ENCODE measurements at places on chromosomes 6 and 20. TPM values are rescaled to one million over a fixed set of nuclear protein-coding genes. Genes with fewer than 3 reads are reported as not detected.

- no peak for DNase-seq
These were observed 18.5 kb upstream of the ARMC12 start for GRCh38 chr6:35718375-35718736.

- DNase-seq: no peak
These were observed 40.4 kb downstream of the SMPDL3A start for GRCh38 chr6:122829456-122829855.

- no peak for DNase-seq
These were observed 102.7 kb upstream of the CNKSR3 start for GRCh38 chr6:154613137-154613676.

GRCh38 chr6:16380220-16380809 is 141.9 kb downstream of the GMPR start:
- DNase-seq: no peak

GINS1 gene
- total RNA-seq: 0.17 TPM

GRCh38 chr6:1797801-1798200 is 188.1 kb downstream of the FOXC1 start:
- DNase-seq: no peak

DNA sequence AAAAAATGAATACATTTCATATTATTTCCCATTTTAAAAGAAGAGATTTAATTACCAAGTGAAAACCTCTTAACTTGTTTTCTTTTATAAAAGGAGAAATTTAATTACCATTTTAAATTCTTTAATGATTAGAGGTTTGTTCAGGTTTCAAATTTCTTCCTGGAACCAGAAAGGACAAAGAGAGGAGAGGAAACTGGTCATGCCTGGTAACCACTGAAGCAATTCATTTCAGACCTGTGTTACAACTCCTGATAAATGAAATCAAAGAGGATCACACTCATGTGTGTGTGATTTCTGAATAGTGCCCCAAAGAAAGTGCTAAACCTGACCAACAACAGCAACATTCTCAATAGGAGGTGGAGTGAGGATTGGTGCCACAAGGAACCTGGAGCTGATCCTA is 12.6 kb upstream of the SLPI start:
- no peak for DNase-seq

DNA sequence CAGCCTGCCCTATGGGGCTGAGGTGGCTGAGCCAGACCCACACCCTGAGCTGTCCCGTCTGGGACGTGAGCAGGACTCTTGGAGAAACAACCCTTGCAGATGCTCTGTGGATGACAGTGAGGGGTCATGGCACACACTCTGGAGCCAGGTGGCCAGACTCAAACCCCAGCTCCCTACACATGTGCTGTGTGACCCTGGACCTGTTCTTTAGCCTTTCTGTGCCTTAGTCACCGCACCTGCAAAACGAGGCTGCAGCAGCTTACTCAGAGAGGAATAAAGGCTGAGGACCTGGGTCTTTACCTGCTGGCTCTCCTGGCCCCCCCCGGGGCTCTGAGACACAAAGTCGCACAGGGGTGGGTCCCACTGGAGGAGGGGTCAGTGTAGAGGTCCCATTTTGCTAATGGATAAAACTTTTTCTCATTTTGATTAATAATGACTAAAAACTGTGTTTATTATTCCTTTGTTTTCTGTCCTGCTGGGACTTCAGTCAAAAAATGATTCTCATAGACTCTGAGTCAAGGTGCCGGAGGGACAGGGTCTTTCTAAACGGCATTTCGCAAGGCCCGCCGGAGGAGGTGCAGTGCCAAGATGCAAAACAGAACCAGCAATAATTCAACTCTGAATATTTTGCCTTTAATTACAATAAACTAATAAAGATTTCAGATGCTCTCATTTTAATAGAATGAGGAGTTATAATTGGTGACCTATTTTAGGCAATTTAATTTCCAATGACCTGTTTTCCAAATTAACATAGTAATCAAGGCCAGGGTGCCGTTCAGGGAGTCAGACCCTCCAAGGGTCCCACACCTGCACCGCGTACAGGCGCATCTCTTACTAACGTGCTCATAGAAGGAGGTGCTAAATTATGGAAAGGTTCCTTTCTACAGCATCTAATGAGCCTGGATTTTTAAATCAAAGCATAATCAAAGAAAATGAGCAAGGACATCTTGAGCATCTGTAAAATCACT is 62.4 kb downstream of the YTHDF1 start:
- DNase-seq: no peak

GRCh38 chr6:170504479-170504878 is 48.6 kb downstream of the PSMB1 start:
- DNase-seq: no peak

GRCh38 chr20:17343091-17343490 is 116.3 kb downstream of the PCSK2 start:
- DNase-seq: no peak

SCUBE3 gene
- not detected for total RNA-seq

CITED2 gene
- total RNA-seq: 185 TPM

- no peak for DNase-seq
These were observed 41.3 kb upstream of the NOP56 start for GRCh38 chr20:2610941-2611720.

DNA sequence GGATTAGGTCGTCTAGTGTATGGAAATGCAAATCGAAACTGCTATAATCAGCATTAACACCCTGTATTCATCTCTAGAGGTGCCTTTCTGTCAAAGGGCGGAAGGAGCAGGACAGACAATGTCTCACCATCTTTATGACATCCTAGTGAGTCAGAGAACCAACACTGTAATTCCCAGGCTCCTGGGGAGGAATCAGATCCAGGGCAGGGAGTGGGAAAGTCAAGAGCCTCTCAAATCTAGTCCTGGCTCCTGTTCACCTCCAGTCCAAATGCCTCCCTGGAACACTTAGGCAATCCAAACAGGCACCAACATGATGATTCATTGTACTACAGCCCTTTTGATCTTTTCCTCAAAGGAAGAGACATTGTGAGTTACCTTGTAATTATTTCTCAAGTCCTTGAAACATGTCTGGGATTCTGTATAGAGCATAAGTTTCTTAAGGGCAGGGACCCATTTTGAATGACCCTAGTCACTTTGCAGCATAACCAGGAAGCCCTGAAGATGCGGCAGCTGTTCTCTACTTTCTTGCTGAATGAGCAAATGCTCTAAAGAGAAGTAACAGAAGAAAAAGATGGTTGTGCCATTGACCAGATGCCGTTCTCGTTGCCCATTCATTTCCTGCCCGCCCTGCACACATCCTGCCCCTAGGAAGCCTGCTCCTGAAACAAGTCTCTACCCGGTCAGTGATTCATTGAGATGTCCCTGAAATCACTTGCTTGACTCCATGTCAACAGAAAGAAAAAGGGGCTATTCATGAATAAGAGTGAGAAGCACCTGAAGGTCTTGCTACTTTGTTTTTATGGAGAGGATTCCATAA is 112.8 kb upstream of the JARID2 start:
- DNase-seq: no peak

JPH2 gene
- total RNA-seq: not detected

DNA sequence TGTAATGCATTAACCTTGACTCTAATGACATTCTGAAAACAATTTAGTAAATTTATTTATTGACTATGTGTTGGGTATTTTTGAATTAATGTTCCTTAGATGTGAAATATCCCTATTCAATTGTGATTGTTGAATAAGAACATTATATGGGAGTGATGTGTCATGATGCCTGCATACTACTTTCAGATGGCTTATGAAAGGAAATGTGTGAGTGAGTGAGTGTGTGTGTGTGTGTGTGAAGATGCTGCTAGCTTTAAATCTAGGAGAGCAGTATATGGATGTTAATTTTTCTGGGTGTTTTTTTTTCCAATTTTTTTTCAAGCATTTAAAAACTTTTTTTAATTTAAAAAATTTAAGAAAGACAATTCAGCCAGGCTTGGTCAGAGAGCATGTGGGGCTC is 32.5 kb upstream of the NT5E start:
- no peak for DNase-seq

- no peak for DNase-seq
These were observed 69.2 kb downstream of the MYO6 start for GRCh38 chr6:75818098-75818855.

DEFB129 gene
- not detected for total RNA-seq

KIF25 gene
- not detected for total RNA-seq

- no peak for DNase-seq
These were observed 110.7 kb downstream of the UNC5CL start for GRCh38 chr6:40928307-40928706.

- DNase-seq: no peak
These were observed 124.7 kb upstream of the SASH1 start for GRCh38 chr6:148217921-148218320.

DNA sequence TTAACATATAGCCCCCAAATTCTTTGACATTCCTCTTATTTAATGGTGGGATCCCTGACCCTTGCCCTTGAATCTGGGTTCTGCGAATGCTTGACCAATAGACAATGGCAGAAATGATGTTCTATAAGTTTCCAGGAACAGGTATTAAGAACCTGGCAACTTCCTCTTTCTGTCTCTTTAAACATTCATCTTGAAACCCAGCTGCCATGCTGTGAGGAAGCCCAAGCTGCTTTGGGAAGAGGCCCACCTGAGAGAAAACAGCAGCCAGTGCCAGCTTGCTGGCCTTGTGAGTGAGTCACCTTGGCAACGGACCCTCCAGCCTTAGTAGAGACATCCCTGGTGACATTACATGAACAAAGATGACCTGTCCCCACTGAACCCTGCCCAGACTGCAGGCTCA is 45.2 kb upstream of the RALY start:
- no peak for DNase-seq

RMND1 gene
- 6.5 TPM for total RNA-seq

GRCh38 chr20:19129976-19130612 is 82.3 kb upstream of the SLC24A3 start:
- no peak for DNase-seq

LAMA5 gene
- 0.16 TPM for total RNA-seq

GRCh38 chr6:157224178-157224950 is 99.0 kb downstream of the TMEM242 start:
- no peak for DNase-seq

DNA sequence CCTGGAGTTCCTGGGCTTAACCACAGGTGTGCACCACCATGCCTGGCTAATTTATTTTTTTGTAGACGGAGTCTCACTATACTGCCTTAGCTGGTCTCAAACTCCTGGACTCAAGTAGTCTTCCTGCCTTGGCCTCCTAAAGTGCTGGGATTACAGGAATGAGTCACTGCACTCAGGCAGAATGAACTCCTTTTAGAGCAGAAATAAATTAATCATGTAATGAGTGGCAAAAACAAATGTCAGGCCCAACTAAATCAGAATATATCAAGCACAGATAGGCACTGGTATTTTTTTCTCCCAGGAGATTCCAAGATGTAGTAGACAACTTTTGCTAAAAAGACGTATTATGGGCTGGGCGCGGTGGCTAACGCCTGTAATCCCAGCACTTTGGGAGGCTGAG is 2.6 kb downstream of the RPS10 start:
- no peak for DNase-seq

PCK1 gene
- total RNA-seq: not detected

CEBPB gene
- total RNA-seq: 43.9 TPM

DNA sequence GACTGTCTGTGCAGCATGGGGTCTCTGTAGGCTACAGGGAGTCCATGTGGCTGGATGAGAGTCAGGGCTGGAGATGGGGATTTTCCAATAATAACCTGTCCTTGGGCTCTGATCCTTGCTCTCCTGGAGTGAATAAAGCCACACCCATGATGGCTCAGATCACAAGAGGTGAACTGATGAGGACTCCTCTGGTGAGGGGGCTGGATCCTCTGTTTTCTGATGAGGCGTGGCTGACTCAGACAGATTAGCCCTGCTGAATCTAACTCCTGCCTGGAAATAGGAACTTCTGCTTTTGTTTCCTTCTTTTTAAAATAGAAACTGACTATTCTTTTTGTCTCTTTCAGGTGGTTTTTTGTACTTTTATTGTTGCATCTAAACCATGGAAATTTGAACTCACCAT is 27.0 kb downstream of the CST9L start:
- DNase-seq: no peak

- DNase-seq: no peak
These were observed 600.4 kb upstream of the JAG1 start for GRCh38 chr20:11274141-11274594.

DNA sequence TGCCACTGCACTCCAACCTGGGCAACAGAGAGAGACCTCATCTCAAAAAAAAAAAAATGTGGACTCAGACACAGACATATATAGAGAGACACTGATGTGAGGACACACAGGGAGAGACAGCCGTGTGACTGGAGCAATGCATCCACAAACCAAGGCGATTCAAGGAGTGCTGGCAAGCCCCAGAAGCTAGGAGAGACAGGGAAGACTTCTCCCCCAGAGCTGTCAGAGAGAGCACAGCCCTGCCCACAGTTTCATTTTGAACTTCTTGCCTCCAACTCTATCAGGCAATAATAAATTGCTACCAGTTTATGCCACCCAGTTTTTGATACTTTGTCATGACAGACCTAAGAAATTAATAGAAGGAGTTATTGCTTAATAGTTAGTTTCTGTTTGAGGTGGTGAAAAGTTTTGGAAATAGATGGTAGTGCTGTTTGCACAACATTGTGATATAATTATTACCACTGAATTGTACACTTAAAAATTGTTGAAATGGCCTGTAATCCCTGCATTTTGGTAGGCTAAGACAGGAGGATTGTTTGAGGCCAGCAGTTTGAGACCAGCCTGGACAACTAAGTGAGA is 5.1 kb upstream of the MDFI start:
- DNase-seq: no peak

DNA sequence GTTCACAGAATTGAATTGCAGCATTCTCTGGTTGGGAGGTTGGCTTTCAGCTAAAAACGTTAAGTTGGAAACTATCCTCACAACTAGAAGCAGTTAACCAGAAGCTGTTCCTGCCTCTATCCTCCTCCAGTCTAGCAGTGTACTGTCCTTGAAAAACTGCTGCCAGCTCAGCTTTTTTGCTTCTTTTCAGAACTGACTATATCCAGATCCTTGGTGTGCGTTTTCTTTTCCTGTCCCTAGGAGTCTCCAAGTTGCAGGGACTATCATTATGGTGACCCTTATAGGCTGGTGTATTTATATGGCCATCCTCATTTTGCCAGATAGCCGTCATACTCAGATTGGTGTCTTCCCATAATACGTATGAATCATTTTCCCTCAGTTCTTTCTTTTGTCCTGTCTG is 5.5 kb downstream of the ITCH start:
- no peak for DNase-seq

XPO5 gene
- 26.8 TPM for total RNA-seq

DNA sequence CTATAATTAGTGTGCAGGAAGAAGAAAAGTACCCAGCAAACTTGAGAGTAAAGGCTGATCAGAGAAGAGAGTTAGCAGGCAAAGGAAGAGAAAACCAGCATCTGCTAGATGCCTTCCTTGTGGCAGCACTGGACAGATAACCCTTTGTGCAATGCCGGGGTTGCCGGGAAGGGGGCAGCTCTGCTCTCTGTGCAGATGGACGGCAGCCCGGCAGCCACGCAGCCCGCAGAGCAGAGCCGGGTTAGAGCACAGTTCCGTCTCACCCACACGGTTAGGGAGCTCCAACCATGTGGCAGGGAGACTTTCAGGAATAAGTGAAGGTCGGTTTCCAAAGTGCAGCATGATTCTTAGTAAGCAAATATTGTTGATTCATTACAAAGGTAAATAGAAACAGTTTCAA is 80.0 kb upstream of the RPS6KA2 start:
- DNase-seq: no peak

GRCh38 chr6:131840936-131841583 is 33.2 kb downstream of the ENPP1 start:
- DNase-seq: no peak

ESR1 gene
- total RNA-seq: 2.8 TPM

CFB gene
- 2.2 TPM for total RNA-seq

GRCh38 chr6:144920391-144920961 is 635.3 kb downstream of the UTRN start:
- DNase-seq: no peak

HMGCLL1 gene
- total RNA-seq: not detected

All from CD4-positive, alpha-beta T cell (primary cell).